Activated B cell treated with CpG ODN at 0.5 μM for 24 hours (primary cell): ENCODE measurements at places on chromosomes 16 and 17.

DNA sequence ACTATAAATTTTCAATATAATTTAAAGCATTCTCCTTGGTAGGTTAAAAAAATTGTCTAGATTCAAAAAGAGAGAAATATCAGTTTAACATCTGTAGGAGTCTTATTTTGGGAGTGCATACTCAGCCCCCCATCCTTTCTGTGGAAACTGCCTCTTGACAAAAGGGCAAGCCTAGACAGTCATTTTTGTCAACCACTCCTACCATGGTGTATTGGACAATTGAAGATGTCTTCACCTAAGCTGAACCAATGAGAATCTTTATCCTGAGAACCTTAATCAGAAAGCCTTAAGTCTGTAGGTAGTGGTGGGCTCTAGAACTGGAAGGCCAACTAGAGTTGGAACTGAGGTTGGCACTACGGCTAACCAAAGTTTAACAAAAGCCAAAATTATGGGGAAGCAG lies 65.7 kb upstream of the MED13 start:
- no peak overlapping the region for H3K4me3 ChIP-seq
- no peaks in the 10 kb centered on the region for H3K4me1 ChIP-seq
- H3K27ac ChIP-seq, result no peak overlapping the region
- no peak for DNase-seq

- no peak overlapping the region for H3K4me3 ChIP-seq
- no peak overlapping the region for H3K27ac ChIP-seq
- peaks cover 25% of the 10 kb centered on the region for H3K4me1 ChIP-seq
- no peak for DNase-seq
- peaks cover 40% of the 10 kb centered on the region for H3K36me3 ChIP-seq
Measured at GRCh38 chr17:21199311-21199710, 14.7 kb downstream of the TMEM11 start.

DNA sequence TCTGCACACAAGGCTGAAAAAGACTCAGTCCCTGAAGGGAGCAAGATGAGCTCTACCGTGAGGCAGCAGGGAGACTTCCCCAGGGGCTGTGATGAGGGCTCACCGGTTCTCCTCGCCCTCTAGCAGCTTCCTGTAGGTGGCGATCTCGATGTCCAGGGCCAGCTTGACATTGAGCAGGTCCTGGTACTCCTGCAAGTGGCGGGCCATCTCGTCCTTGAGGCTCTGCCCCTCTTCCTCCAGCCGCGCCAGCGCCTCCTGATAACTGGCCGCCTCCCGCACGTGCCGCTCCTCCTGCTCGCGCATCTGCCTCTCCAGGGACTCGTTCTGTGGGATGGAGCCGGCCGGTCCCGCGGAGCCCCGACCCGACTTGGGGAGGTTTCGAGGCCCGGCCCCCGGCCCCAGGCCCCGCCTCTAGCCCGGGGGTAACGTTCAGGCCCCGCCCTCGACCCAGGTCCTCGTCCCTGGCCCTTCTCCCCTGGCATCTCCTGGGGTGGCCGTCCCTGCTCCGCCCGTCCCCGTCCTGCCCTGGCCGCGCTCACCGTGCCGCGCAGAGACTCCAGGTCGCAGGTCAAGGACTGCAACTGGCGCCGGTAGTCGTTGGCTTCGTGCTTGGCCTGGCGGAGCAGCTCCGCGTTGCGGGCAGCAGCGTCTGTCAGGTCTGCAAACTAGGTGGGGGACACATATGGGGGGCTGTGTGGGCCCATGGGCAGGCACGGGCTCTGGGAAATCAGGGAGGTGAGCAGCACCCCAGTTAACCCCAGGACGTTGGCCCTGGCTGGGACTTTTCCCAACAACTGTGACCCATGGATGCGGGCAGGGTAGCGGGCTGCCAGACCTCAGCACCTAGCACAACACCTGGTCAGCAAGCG lies 3.9 kb downstream of the GFAP start:
- H3K27ac ChIP-seq, result no peak overlapping the region
- peaks cover 13% of the 10 kb centered on the region for H3K4me1 ChIP-seq
- DNase-seq, result peak; percentile 27
- no peaks in the 10 kb centered on the region for H3K36me3 ChIP-seq
- peaks cover 34% of the 10 kb centered on the region for H3K27me3 ChIP-seq
- H3K4me3 ChIP-seq, result peak overlapping the region; percentile 69

DNA sequence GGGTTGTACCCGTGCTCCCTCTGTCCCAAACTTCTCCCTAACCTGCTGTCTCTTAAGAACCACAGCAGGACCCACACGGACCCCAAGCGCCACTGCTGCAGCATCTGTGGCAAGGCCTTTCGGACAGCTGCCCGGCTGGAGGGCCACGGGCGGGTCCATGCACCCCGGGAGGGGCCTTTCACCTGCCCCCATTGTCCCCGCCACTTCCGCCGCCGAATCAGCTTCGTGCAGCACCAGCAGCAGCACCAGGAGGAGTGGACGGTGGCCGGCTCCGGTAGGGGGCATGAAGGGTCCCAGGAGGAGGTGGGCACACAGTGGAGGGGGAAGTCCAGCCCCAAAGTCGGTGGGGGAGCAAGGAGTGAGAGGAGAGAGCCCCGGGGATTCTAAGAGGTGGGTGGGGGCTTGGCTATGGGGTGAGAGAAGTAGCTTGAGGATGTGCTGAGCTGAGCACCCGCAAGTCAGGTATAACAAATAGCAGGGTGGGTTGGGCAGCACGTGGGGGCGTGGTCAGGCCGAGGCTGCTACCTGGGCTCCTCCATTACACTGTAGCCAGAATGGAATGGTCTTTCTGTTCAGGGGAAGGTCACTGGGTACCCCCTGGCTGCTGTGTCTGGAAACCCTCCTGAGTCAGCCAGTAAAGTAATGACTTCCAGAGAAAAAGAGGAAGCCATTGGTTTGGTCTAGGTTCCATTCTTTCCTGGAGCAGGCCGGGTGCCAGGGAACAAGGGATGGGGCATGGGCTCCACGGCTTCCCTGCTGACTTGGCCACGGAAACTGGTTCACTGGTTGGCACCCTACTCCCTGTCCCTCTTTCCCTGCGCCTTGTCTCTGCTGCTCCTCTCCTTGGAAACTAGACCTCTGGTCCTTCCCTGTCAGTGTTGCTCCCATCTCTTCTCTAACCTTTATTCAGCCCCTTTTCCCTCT lies 7.1 kb downstream of the PRSS53 start:
- H3K4me1 ChIP-seq, result peaks cover 11% of the 10 kb centered on the region
- peaks cover 69% of the 10 kb centered on the region for H3K36me3 ChIP-seq
- no peak overlapping the region for H3K27ac ChIP-seq
- no peaks in the 10 kb centered on the region for H3K27me3 ChIP-seq

- H3K27ac ChIP-seq, result no peak overlapping the region
- no peaks in the 10 kb centered on the region for H3K36me3 ChIP-seq
- DNase-seq, result no peak
- no peak overlapping the region for H3K4me3 ChIP-seq
- H3K27me3 ChIP-seq, result peaks cover 52% of the 10 kb centered on the region
Measured at GRCh38 chr17:29012535-29012934, 6.7 kb upstream of the SEZ6 start.

DNA sequence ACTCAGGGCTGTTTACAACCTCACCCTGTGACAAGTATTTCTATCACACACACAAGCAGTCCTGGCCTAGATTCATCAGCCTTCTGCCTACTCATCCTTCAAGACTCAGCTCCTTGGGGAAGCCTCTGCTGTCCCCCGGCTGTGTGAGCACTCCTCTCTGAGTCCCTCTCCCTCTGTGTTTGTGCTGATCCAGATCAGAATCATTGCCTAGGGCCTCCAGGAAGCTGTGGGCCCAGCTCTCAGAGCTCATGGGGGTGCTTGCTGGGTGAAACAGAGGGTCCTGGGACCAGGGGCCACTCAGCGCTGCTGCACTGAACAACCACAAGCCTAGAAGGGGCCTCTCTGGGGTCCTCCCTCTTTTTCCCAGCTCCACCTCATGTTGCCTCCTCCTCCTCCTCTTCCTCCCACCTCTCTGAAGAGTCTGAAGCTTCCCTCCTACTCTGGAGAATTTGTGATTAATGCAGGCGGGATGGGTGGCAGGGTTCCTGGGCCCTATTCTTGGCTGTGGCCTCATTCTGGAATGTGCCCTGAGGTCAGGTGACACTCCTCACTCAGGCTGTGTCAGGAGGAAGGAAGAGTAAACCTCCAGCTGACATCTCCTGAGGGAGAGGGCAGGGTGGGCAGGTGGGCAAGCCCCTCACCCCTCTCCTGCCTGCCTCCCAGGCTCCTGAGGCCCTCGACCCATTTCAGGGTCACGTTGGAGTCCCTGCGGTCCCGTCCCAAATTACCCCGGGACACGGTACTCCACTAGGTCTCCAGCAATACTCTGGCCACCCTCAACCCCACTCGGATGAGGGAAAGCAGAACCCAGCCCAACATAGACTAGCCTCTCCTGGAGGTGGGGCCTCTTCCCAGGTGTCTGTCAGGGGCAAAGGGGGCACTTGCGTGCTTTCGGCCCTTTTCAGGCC lies 10.1 kb downstream of the WFIKKN2 start:
- no peak overlapping the region for H3K27ac ChIP-seq
- no peak for DNase-seq
- no peak overlapping the region for H3K4me3 ChIP-seq
- no peaks in the 10 kb centered on the region for H3K4me1 ChIP-seq
- H3K36me3 ChIP-seq, result no peaks in the 10 kb centered on the region
- H3K27me3 ChIP-seq, result no peaks in the 10 kb centered on the region

DNA sequence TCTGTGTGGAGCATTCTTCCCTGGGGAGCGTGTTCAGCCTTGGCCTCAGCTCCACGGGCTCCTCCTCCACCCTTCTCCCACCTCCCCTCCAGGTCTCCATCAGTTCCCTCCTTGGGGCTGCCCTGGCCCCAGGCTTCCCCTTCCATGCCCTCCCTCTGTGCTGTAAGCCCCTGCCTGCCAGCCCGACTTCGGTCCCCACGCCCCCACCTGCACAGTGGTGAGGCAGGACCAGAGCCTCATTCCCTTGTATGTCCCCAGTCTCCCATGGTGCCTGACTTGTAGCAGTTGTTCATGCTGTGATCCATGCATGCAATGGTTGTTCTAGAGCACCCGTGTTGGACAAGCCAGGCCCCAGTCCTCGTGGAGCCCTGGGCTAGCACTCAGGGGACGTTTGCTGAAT lies 199.4 kb downstream of the RBFOX3 start:
- no peaks in the 10 kb centered on the region for H3K4me1 ChIP-seq
- H3K27ac ChIP-seq, result no peak overlapping the region
- no peak for DNase-seq
- no peaks in the 10 kb centered on the region for H3K36me3 ChIP-seq
- H3K27me3 ChIP-seq, result peaks cover 25% of the 10 kb centered on the region

GRCh38 chr16:83581082-83581481 lies 226.7 kb upstream of the HSBP1 start:
- no peaks in the 10 kb centered on the region for H3K36me3 ChIP-seq
- H3K4me1 ChIP-seq, result no peaks in the 10 kb centered on the region
- DNase-seq, result no peak
- H3K4me3 ChIP-seq, result no peak overlapping the region
- peaks cover 4% of the 10 kb centered on the region for H3K27me3 ChIP-seq
- no peak overlapping the region for H3K27ac ChIP-seq

- H3K27me3 ChIP-seq, result peaks cover 43% of the 10 kb centered on the region
- H3K4me3 ChIP-seq, result peak within 1 kb of the TSS; percentile 42
- no peak within 1 kb of the TSS for H3K27ac ChIP-seq
- no peak for DNase-seq
Measured at GRCh38 chr17:181245-182049, at the start of gene DOC2B. TSS of gene DOC2B (minus strand) at chr17:181650. CDS start at chr17:181479, 171 bp downstream.

DNA sequence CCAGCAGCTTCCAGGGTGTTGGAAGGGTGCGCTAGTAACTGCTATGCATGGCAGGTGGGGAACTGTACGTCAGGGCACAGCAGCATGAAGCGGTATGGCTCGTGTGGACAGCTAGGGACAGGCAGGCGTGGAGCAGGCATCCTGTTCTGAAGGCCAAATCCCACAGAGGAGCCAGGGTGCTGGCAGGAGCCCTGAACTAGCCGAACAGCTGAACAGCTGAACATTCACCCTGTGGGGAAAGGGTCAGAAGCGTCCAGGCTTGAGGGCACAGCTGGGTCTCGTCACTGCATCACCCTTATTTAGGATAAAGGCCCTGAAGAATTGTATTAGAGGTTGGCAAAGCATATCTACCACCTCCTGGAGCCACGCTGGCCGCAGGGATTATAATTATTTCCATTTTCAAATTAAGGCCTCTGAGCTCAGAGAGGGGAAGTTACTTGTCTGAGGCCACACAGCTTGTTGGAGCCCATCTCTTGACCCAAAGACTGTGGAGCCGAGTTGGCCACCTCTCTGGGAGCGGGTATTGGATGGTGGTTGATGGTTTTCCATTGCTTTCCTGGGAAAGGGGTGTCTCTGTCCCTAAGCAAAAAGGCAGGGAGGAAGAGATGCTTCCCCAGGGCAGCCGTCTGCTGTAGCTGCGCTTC lies 3.3 kb upstream of the STH start:
- H3K27ac ChIP-seq, result no peak overlapping the region
- H3K27me3 ChIP-seq, result no peaks in the 10 kb centered on the region
- DNase-seq, result no peak
- no peak overlapping the region for H3K4me3 ChIP-seq
- H3K36me3 ChIP-seq, result no peaks in the 10 kb centered on the region

- H3K27ac ChIP-seq, result no peak overlapping the region
- DNase-seq, result no peak
- no peak overlapping the region for H3K4me3 ChIP-seq
- H3K4me1 ChIP-seq, result peaks cover 53% of the 10 kb centered on the region
Measured at GRCh38 chr17:77865112-77865611, 93.3 kb upstream of the TNRC6C start.

DNA sequence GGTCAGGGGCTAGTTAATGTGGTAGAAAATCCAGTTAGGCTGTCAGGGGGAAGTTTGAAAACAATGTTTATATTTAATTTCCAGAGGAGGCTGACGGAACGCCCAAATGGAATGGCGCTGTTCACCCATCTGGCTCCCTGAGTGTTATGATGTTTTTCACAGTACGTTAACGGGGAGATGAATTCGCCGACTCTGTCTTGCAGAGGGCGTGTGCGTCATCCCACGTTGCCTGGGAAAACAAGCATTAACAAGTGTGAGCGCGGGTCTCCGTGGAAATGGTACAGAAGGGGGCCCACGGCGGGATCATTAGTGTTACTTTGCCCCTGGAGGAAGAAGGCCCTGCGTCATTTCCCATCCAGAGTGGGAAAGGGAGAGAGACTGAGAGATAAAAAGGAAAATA lies 29.6 kb downstream of the RGS9 start:
- H3K4me3 ChIP-seq, result no peak overlapping the region
- no peaks in the 10 kb centered on the region for H3K27me3 ChIP-seq
- H3K36me3 ChIP-seq, result no peaks in the 10 kb centered on the region
- no peak overlapping the region for H3K27ac ChIP-seq
- DNase-seq, result no peak
- peaks cover 17% of the 10 kb centered on the region for H3K4me1 ChIP-seq

DNA sequence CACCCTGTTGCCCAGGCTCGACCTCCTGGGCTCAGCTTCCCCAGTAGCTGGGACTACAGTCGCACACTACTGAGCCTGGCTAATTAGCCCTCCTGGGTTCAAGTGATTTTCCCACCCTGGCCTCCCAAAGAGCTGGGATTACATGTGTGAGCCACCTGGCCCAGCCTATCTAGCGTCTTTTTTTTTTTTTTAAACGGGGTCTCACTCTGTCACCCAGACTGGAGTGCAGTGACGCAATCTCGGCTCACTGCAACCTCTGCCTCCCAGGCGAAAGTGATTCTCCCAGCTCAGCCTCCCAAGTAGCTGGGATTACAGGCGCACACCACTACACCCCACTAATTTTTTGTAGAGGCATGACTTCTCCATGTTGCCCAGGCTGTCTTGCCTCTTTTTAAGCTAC lies 33.3 kb downstream of the GLG1 start:
- peaks cover 62% of the 10 kb centered on the region for H3K4me1 ChIP-seq
- H3K4me3 ChIP-seq, result no peak overlapping the region
- no peak overlapping the region for H3K27ac ChIP-seq
- peaks cover 9% of the 10 kb centered on the region for H3K36me3 ChIP-seq
- H3K27me3 ChIP-seq, result no peaks in the 10 kb centered on the region
- no peak for DNase-seq
